Naive thymus-derived CD8-positive, alpha-beta T cell (primary cell): ENCODE measurements at places on chromosomes 13 and 19. TPM values are rescaled to one million over a fixed set of nuclear protein-coding genes. Genes with fewer than 3 reads are reported as not detected.

GRCh38 chr19:45947926-45948325 lies 25.7 kb downstream of the NOVA2 start:
- DNase-seq: no peak

- no peak for DNase-seq
Observed at GRCh38 chr19:34671972-34672371, 5.0 kb downstream of the SCGB2B2 start.

DNA sequence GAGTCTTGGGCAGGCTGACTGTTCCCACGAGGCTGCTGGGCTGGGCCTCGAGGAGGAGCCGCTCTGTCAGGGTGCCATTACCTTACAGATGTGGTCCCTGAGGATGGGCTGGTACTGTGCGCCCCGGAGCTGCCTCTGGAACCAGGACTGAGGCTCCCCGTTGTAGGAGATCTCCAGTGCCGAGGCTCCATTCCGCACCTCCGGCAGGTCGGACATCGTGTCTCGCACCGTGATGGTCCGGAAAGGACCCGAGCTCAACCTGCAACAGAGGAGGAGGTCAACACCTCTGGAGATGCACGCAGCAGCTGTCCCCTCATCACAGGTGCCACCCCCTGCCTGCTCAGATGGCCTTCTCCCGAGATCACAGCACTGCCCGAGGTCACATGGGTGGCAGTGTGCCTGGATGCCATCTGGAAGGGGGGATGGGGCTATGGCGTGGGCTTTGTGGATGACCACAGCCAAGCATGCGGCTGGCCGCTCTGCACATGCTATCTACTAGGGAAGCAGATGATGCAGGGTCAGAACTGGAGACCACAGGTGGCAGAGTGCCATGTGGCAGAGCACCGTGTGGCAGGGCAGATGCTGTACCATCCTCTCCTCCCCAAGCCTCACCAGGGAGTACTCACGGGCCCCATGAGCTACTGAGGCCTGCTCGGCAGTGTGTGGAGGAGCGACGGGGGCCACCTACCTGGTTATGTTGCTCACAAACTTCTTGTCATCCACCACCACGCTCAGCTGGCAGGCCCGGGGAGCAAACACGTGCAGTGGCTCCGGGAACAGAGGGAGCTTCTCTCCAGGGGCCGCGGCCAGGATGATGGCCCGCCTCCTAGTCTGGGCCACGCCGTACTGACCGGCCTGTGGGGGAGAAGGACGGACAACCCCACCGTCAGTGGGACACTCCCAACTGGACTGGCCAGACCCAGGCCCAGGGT lies 18.3 kb upstream of the EIF3G start:
- DNase-seq: no peak

- no peak for DNase-seq
Observed at GRCh38 chr13:50599927-50600326, 243.6 kb downstream of the DLEU7 start.

The BIVM gene
- total RNA-seq: 12.1 TPM

DNA sequence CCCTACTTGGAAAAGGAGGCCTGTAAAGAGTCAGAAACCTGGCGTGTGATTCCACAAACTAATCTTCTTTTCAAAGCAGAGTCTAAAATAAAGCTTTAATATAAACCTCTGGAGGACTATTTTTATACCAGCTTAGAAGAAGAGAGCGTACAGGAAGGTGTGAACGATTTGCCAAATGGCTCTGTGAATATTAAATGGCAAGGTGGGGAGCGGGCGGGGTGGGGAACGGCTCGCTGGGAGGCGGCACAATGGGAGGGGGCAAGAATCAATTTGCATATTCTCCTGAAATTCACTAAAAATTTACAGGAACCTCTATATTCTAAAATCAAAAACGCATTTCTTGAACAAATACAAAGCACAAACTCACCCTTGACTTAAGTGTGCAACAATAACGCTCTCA lies 982 bp downstream of the ZNF780B start:
- no peak for DNase-seq

- no peak for DNase-seq
Observed at GRCh38 chr13:93066187-93066586, 160.4 kb upstream of the GPC6 start.

The PLVAP gene
- not detected for total RNA-seq

GRCh38 chr19:6930190-6930589 lies 42.8 kb downstream of the ADGRE1 start:
- no peak for DNase-seq

The CAMSAP3 gene
- 2.2 TPM for total RNA-seq

The ZNF98 gene
- total RNA-seq: not detected

DNA sequence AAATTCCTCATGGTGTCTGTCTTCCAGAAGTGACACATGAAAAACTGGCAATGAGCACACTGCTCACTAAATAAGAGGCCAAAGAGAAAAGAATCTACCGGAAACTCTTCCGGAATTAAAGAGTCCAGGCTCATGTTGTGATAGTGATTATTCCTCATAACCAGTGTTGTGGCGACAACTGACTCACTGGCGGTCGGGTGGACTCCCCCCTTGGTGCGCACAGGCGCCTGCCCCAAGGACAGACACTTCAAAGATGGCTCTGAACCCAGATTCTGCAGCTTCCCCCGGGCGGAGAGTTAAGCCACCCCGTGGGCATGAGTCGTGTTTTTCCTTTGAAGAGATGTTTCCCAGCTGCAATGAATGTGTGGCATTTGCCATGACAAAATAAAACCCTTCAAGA lies 10.3 kb downstream of the IL17D start:
- DNase-seq: no peak

DNA sequence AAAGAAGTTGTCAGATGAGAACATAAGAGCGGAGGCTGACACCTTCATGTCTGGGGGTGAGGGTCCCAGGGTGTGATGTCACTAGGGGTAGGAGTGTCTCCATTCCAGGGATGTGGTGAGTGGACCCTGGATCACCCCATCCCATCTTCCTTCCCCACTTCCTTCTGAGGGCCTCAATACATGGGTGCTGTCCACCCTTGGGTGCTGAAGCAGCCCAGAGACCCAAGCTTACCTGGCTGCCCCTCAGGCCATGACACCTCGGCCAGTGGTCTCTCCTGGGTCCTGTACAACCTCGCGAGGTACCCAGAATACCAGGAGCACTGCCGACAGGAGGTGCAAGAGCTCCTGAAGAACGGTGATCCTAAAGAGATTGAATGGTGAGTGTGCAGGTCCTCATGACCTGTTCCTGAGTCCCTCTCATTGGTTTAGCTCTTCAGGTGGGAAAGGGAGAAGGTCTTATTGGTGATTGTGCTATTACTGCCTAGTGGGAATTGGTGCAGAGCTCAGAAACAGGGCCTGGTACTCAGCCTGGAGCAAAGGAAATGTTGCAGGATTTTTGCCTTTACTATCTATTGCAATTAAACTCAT lies 37.7 kb upstream of the CYP4F8 start:
- no peak for DNase-seq

DNA sequence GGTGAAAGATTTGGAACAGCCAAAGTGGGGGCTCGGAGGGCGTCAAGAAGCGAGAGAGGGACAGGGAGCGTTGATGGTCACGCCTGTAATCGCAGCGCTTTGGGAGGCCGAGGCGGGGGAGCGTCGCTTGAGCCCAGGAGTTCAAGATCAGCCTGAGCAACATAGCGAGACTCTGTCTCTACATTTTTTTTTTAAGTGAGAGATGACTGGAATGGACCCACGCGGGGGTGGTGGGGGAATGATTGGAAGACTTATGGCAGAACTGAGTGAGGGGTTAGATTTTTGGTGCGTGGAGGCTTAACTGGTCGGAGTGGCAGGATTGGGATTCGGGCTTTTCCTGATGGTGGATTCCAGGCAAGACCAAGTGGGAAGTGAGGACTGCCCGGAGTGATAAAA lies 725 bp downstream of the PSMD8 start:
- no peak for DNase-seq

DNA sequence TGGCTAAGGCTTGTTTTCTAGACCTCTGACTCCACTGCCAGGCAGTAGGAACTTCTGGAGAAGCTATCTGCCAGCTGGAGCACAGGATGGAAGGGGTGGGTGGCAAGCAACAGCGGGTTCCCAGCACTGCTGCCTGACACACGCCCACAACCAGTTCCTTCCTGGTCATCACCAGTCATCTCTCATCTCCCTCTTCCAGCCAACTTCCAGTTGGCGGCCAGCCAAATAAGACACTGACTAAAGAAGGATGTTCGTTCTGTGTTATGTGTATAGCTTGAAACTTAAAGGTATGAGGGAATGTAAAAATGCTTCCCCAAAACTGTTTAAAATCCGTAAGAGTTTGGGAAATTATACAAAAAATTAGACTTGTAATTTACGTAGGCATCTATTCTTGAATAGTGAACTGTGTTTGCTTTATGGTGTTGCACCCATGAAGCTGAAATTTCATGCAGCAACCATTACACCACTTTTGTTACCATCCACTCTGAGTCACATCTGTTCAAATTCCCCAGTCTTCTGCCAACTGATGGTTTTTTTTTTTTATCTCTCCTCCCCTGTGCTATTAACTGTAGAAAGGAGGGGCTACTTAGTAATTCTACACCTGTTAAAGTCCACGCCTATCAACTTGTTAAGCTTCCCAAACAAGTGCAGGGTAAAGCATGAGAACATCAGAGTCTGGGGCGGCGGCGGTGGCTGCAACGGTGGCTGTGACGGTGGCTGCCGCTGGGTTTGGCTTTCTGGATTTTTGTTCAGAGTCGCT lies 86.2 kb upstream of the FRY start:
- DNase-seq: no peak

GRCh38 chr13:80873589-80873988 lies 532.7 kb upstream of the SPRY2 start:
- no peak for DNase-seq

The SSC5D gene
- 1.3 TPM for total RNA-seq

The SDHAF1 gene
- total RNA-seq: 24.2 TPM

DNA sequence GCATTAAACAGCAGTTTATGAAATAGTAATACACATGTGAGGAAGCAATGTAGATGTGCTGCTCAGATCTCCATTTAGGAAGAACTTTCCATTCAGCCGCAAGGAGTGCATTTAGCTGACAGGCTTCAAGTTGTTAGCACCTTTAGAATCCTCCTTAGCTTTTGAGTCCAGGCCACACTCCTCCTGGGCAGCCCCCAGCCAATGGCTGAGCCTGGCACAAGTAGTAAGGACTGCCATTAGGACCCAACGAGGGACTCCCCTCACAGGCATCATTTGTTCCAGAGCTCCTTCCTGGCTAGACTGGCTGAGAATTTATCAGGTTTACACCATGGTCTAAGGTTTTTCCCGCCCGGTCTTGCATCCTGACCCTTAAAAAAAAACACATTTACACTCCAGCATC lies 201.4 kb downstream of the DIAPH3 start:
- no peak for DNase-seq

DNA sequence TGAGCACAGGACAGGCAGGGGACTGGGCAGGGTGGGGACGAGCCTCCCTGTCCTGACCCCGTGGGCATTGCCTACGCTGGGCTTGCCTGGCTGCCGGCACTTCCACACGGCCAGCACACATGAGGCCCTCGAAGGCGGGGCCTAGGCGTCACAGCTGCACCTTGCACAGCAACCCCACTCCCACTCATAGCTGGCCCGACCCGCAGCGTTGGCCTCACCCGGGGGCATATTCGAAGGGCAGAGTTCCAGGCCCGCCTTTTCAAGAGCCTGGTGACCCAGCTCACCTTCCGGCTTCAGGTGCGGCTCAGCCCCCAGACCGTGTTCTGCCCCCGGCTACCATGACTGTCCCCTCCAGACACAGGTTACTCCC lies 16.9 kb upstream of the PROZ start:
- no peak for DNase-seq

The MAST1 gene
- 1.3 TPM for total RNA-seq

GRCh38 chr13:110450016-110450900 lies 111.3 kb downstream of the RAB20 start:
- DNase-seq: no peak

- DNase-seq: no peak
Observed at GRCh38 chr19:37928527-37929286, 21.7 kb downstream of the SIPA1L3 start.
